ENCODE measurements at places on chromosomes 4 and X. TPM values are rescaled to one million over a fixed set of nuclear protein-coding genes. Genes with fewer than 3 reads are reported as not detected.

DUX4 gene
- not detected for total RNA-seq

PLAC8 gene
- 1.1 TPM for total RNA-seq

NOCT gene
- total RNA-seq, result 8.3 TPM

RHOXF2 gene
- not detected for total RNA-seq

PASD1 gene
- total RNA-seq, result not detected

KCNIP4 gene
- total RNA-seq, result 1.7 TPM

DCHS2 gene
- not detected for total RNA-seq

TEX13C gene
- not detected for total RNA-seq

PRRG1 gene
- total RNA-seq, result 15.3 TPM

SPANXA2 gene
- not detected for total RNA-seq

Measured in fibroblast of the aortic adventitia (primary cell).